ENCODE measurements at places on chromosomes 1 and 21. TPM values are rescaled to one million over a fixed set of nuclear protein-coding genes. Genes with fewer than 3 reads are reported as not detected.

The FAM163A gene
- 0.53 TPM for polyA plus RNA-seq

The MLLT11 gene
- 0.22 TPM for polyA plus RNA-seq

The AMY1B gene
- not detected for polyA plus RNA-seq

GRCh38 chr1:246608616-246609376 is 42.5 kb downstream of the CNST start:
- DNase-seq, result peak; percentile 66

GRCh38 chr1:231883382-231883781 is 256.8 kb downstream of the DISC1 start:
- DNase-seq, result no peak
